ENCODE measurements at places on chromosomes 1 and 21.

DNA sequence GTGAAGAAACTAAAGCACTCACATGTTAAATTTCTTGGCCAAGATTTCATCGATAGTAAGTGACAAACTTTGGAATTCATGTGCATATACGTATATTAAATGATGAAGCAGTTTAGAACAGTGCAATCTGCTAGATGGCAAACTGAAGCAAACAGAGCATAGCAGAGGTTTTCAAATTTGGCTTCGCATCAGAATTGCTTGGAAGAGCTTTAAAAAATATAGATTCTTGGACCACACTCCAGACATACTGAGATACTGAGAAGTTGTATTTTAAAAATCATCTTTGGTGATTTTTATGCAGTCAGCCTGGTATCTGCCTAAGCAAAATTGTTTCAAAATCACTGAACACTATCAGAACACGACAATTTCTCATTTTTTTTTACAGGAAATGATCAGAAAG lies 709.2 kb downstream of the PLA2G4A start:
- DNase-seq, result no peak

- no peak for DNase-seq
Observed at GRCh38 chr1:184356891-184357290, 29.9 kb upstream of the C1orf21 start.

GRCh38 chr21:34850166-34850690 lies 181.4 kb downstream of the CLIC6 start:
- no peak for DNase-seq

- DNase-seq, result no peak
Observed at GRCh38 chr1:77412069-77412819, 130.4 kb downstream of the AK5 start.

DNA sequence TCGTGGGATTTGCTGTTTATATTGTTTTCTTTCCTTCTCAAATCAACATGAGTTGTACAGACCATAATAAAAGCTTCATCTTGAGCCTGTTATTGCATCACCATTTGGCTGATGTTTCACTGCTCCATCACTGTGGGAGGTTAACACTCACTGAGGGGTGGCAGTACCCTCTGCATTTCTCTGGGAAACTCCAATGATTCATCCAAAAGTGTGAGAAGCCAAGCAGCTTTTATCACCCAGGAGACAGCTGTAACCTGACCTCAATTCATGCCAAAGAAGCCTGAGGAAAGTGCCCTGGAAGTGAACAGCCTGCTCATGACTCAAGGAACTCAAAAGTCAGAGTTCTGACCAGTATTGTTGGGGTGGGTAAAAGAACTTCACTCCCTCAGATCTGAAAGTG lies 84.1 kb downstream of the GPR88 start:
- DNase-seq, result no peak

GRCh38 chr1:210754878-210755665 lies 378.9 kb downstream of the KCNH1 start:
- no peak for DNase-seq

DNA sequence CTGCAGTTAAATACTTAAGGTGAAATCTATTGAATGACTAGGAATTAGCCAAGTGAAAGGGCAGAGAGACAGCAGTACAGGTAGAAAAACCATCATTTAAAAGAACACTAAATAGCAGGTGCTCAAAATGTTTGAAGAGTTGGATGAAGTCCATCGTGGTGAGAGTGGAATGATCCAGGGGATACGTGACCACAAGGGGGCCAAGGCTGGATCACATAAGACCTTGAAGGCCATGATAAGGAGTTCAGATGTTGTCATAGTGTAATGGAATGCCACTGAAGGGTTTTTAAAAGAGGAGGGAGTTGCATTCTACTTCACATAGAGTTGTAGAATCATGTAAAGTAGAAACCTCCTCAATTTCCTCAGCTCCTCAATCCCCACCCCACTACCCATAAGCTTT lies 34.8 kb upstream of the HOOK1 start:
- no peak for DNase-seq

DNA sequence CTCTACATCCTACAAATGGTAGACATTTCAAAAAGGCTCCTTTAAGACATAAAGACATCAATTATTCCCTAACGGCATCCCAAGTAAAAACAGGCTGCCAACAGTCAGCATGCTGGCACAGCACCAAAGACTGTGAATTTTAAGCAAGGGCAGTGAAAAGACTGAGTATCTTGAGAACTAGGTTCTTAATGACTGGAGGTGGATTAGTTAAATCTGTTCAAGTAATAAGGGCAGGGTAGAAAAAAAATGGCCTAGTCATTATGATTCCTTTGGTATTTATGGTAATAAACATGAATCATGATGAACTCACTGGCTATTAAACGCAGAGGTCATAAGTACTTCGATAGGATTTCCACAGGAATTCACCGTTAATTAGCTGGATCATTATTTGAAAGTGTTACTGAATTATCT lies 75.2 kb downstream of the KIFAP3 start:
- DNase-seq, result no peak

DNA sequence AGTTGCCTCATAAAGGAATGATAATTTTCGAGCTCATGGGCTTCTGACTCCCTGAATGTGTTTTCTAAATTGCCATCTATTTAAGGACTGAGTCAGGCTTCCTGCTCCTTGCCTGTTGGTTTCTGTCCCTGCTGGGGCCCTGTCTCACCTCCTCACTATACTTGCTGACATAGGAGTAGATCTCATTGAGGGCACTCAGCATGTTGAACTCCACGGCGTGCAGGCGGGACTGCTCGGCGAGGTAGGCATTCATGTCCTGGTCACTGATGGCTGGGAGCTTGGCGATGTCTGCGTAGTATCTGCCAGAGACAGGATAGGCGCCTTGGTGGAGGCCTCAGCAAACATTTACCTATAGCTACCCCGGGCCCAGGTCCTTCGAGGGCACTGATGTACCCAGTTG lies 116.9 kb upstream of the CD34 start:
- DNase-seq, result no peak

DNA sequence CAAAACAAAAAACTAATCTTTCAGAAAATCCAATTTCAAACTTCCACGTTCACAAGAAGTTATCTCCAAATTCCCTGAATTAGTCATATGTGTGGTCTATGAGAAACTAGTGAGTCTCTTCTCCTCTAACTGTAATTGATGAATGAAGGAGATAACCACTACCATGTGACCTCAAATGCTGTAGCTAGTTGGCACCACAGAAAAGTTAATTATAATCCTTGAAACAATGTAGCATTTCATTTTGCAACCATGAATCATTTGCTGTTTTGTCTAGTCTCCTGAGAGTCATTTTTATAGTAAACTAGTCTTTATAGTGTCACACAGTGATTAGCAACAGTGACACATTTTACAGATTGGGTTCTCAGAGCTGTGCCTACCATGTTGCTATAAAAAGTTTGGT lies 287.5 kb downstream of the LRRIQ3 start:
- no peak for DNase-seq

DNA sequence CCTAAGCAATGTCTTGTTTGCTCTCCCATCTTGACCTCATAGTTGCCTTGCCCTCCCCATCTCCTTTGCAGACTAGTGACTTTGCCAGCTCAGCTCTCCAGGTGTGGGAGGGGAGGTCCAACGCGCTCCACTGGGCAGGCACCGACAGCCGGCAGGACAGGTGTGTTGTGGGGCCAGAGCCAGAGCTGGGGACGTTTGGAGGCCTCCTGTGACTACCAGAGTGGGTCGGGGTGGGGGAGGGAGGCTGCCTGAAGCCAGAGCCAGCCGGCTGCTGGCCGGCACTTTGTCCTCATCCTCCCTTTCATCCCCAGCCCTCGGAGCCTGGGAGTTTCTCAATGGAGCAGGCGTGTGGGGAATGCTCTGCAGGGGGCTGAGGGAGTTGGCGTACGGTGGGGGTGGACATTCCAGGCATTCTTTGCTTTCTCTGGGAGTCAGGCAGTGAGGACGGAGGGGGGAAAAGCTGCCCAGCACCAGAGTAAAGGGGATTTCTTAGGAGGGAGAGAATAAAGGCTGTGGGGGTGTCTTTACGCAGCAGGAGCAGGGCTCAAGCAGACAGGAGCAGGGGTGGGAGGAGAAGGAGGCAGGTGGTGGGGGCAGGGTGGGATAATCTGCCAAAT lies 20.2 kb downstream of the NUAK2 start:
- DNase-seq, result no peak

DNA sequence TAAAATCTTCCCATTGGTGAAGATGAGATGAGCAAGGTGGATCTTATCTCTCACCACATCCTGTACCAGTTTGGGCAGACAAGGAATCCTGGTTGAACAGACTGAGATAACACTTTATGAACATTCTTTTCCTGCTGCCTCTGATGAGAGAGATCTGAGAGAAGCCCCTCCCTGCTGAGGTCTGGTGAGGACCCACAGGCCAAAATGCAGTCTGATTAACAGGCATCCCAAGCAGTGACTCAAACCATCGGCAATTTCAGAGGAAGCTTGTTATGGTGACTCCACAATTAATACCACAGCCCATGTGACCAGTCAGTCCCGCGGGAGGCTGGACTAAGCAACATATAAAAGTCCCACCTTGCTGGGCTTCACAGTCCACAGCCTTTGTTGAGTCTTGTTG lies at the start of gene PRR9:
Gene PRR9 (plus strand): TSS at position 373 of the 400 bp plus-strand sequence. CDS start 561 bp downstream, outside the sequence.
- DNase-seq, result no peak

GRCh38 chr1:202452508-202452907 lies 104.0 kb downstream of the PPP1R12B start:
- no peak for DNase-seq

DNA sequence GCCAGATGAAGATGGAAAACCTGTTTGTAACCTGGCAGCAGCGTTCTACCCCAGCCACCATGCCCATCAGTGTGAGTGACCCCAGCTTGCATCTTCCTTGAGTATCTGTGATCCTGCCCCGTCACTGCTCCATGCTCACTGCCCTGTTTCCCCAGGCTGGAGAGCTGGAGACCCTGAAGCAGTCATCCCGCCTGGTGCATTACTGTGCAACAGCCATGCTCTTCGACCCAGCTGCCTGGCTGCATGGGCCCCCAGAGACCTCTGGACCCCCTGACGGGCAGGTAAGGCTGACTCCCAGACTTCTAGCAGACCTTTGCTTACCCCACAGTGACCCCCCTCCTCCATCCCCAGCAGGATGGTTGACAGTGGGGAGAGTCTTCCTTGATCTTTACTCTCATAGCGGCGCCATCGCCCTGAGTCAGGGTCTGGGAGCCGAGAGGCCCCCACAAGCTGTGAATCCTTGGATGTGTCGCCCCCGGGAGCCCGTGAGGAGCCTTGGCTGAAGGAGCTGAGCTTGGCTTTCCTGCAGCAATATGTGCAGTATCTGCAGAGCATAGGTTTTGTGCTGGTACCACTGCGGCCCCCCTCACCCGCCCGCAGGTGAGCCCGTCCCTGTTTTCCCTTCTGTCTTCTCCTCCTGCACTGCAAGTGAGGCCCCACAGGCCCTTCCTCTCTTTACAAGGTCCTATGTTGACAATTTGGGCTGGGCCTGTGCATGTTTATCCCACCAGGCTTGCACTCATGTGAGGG lies 10.4 kb downstream of the HYI start:
- DNase-seq, result no peak

DNA sequence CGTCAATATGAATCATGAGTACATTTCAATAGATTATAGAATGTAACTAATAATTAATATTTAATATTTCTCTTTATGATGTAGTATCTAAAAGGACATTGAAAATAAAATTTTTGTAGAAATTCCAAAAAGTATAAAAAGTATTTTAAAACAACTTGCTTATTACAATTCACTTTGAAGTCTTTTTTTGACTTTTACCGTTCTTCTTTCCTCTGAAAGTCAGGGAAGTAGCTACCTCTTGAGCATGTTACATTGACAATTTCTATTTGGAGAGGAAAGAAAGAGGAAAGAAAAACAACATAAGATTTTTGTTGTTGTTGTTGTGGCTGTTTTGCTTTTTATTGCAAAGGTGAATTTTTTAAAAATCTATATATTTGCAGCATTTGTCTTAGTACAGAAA lies 1.3 kb downstream of the PTPRC start:
- no peak for DNase-seq

DNA sequence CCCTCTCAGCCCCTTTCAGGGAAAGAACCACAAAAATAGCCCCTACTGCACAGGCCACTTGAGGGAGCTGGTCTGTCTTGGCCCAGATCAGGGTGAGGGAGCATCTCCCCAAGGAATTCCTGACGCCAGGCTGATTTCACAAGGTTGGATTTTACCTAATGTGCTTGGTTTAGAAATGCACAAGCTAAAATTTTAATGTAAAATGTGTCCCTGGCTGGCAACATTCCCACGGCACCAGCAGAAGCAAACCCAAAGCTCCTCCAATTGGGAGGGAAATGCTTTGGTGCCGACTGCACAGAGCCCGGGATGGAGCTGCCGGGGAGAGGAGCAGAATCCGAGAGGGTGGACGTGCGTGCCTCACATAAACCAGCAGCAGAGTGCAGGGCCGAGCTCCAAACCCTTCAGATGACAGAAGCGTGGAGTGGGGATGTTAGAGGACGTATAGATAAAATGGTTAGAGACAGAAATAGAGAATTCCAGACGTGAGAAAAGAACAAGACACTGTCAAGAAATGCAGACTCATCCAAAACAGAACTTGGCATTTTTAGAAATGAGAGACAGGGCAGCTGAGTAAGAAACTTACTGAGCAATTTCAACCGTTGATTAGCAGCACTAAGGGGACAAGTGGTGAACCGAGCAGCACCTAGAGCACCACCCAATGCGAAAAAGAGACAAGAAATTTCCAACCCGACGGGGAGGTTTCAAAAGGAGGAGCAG lies 41.6 kb upstream of the TMEM52 start:
- peak; percentile 48 for DNase-seq

DNA sequence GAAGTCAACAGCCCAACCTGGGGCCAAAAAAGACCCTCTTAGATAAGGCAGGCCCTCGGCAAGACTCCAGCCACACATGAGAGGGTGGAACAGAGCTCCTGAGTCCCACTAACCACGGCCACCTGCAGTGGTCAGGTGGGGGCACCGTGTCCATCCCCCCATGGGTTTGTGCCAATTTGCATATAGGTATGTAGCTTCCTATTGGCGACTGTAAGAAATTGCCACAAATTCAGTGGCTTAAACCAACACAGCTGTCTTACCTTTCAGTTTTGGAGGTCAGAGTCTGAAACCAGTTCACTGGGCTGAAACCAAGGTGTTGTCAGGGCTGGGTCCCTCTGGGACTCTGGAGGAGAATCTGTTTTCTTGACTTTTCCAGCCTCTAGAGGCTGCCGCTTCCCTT lies 59.3 kb downstream of the COL18A1 start:
- peak; percentile 5 for DNase-seq

DNA sequence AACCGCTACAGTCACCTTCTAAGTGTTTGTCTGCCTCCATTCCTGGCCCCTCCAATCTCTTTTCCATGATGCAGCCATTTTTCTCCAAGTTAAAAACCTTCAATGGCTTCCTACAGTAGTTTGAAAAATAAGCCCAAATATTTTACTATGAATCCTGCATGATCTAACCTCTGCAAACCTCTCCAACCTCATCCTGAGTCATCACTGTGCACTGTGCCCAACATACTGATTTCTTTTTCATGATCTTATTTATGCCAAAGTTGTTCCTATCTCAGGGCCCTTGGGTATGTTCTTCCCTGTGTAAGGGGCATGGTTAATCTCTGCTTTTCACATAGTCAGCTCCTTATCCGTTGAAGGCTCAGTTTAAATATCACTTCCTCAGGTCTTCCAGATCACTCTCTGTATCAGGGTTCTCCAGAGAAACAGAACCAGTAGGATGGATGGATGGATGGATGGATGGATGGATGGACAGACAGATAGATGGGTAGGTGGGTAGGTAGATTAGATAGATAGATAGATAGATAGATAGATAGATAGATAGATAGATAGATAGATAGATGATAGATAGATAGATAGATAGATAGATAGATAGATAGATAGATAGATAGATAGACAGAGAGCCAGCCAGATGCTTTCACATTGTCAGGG lies 18.1 kb upstream of the PTPN14 start:
- no peak for DNase-seq
